Pancreas (tissue), 10 donors: ENCODE measurements at places on chromosomes 2 and 18. TPM values are rescaled to one million over a fixed set of nuclear protein-coding genes. Genes with fewer than 3 reads are reported as not detected.

- H3K27me3 ChIP-seq: no peaks in the 10 kb centered on the region
- no peak overlapping the region for H3K27ac ChIP-seq
- H3K36me3 ChIP-seq: no peaks in the 10 kb centered on the region
- no peaks in the 10 kb centered on the region for H3K4me1 ChIP-seq
Observed at GRCh38 chr2:16314001-16314400, 351.6 kb downstream of the CYRIA start.

GRCh38 chr2:219442256-219443015 lies 7.8 kb downstream of the SPEG start:
- H3K36me3 ChIP-seq: no peaks in the 10 kb centered on the region
- H3K27me3 ChIP-seq: no peaks in the 10 kb centered on the region
- H3K27ac ChIP-seq: no peak overlapping the region
- H3K4me1 ChIP-seq: no peaks in the 10 kb centered on the region
- peak overlapping the region; percentile 37 for H3K4me3 ChIP-seq

The COL4A4 gene
- 0.88 TPM for total RNA-seq

DNA sequence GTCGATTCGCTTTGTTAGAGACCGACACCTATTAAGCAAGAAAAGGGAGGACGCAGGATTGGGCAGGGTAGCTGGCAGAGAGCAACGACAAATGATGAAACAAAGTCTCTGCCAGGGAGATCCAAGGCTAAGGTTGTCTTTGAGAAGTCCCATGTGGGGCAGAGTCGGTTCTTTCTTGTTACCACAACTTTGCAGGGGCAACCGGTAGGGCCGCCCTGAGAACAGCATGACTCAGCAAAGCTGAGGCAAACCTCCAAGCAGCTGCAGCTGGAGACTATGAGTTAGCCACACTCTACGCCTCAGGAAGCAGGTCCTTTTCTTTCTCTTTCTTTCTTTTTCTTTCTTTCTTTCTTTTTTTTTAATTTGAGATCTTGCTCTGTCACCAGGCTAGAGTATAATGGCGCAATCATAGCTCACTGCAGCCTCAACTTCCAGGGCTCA lies 452.3 kb upstream of the ID2 start:
- H3K27ac ChIP-seq: no peak overlapping the region
- no peak for DNase-seq
- H3K36me3 ChIP-seq: no peaks in the 10 kb centered on the region
- H3K27me3 ChIP-seq: no peaks in the 10 kb centered on the region
- H3K4me1 ChIP-seq: no peaks in the 10 kb centered on the region

The BCL2 gene
- total RNA-seq: 5.3 TPM

- no peak overlapping the region for H3K27ac ChIP-seq
- no peaks in the 10 kb centered on the region for H3K4me1 ChIP-seq
- no peaks in the 10 kb centered on the region for H3K36me3 ChIP-seq
- no peak overlapping the region for H3K4me3 ChIP-seq
- no peaks in the 10 kb centered on the region for H3K27me3 ChIP-seq
Observed at GRCh38 chr2:39646267-39646666, 19.4 kb upstream of the TMEM178A start.

The C2orf74 gene
- total RNA-seq: 9.6 TPM

DNA sequence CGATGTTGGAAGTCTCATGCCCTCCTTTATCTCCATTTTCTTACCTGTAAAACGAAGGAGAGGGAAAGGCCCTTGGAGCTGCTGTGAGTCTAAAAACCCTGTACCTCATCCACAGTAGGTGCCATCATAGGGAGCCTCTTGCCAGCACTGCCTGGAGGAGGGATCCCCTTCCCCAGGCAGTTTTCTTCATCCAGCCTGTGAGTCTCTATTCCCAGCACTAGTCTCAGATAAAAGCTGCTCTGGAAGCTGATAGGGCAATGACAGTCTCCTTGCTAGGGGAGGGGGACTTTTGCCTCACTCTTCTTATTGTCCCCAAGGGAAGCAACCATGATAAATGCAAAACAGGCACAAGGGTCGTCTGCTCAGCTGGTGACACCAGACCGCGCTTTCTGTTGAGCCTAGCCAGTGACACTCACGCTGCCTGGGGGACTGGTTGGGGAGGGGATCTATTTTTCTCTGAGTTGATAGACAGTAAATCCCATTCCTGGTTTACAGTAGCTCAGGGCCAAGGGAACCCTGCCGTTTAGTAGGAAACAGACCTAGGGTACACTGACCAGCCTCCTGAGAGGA lies 139.5 kb upstream of the NABP1 start:
- no peaks in the 10 kb centered on the region for H3K27me3 ChIP-seq
- H3K4me3 ChIP-seq: no peak overlapping the region
- no peak for DNase-seq
- H3K36me3 ChIP-seq: no peaks in the 10 kb centered on the region
- no peak overlapping the region for H3K27ac ChIP-seq
- H3K4me1 ChIP-seq: no peaks in the 10 kb centered on the region

- no peak overlapping the region for H3K27ac ChIP-seq
- no peaks in the 10 kb centered on the region for H3K27me3 ChIP-seq
- no peak for DNase-seq
Observed at GRCh38 chr2:64613276-64613675, 40.4 kb downstream of the SERTAD2 start.

The RPE gene
- 11.4 TPM for total RNA-seq

GRCh38 chr2:200604571-200605255 lies 18.9 kb downstream of the AOX1 start:
- no peak for DNase-seq

DNA sequence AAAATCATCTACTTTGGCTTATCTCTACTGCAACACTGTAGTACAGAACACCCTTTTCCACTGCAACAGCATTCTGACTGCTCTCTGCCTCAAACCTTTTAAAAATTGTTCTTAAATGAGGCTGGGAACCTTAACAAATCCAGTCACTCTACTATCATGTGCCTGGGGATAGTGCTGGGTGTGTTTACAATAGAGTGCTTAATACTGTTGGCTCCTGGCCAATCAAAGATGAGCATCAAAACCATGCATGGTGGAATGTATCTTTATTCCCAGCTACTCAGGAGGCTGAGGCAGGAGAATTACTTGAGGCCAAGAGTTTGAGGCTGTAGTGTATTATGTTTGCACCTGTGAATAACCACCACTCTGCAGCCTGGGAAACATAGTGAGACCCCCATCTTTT lies 7.4 kb downstream of the ANKAR start:
- no peak for DNase-seq
- H3K4me3 ChIP-seq: no peak overlapping the region
- no peaks in the 10 kb centered on the region for H3K4me1 ChIP-seq

DNA sequence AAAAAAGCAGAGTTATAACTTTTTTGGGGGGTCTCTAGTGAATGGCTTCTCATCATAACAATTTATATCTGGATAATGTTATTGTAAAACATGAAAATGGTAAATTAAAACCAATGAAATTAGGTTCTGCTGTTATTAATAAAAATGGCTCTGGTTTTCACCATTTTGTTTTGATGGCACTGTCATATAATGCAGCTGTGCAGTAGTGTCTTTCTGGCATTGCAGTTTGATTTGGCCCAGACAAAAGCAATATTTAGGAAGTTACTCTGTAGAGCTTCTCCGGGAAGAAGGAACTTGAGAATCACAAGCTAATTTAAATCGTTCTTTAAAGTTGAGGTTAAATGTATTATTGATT lies 15.1 kb upstream of the NT5C1B start:
- no peak overlapping the region for H3K27ac ChIP-seq
- no peak for DNase-seq
- H3K4me3 ChIP-seq: no peak overlapping the region

The CLHC1 gene
- 10.0 TPM for total RNA-seq

DNA sequence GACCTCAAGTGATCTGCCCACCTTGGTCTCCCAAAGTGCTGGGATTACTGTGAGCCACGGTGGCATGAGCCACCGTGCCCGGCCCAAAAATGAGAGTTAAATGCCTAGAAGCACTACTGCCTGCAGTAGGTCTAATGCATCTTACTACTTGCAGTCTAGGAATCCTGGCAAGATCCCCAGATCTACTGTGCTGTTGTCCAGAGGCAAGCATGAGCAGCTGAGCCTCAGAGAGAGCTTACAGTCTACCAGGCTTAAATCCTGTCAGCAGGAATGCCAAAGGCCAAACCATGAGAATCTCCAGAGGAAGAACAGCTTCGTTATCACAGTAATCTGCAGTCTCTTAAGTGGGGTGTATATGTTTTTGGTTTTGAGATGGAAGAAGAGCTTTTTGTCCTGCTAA lies 54.4 kb downstream of the XRCC5 start:
- no peaks in the 10 kb centered on the region for H3K4me1 ChIP-seq
- no peaks in the 10 kb centered on the region for H3K27me3 ChIP-seq
- H3K36me3 ChIP-seq: no peaks in the 10 kb centered on the region
- no peak overlapping the region for H3K27ac ChIP-seq

DNA sequence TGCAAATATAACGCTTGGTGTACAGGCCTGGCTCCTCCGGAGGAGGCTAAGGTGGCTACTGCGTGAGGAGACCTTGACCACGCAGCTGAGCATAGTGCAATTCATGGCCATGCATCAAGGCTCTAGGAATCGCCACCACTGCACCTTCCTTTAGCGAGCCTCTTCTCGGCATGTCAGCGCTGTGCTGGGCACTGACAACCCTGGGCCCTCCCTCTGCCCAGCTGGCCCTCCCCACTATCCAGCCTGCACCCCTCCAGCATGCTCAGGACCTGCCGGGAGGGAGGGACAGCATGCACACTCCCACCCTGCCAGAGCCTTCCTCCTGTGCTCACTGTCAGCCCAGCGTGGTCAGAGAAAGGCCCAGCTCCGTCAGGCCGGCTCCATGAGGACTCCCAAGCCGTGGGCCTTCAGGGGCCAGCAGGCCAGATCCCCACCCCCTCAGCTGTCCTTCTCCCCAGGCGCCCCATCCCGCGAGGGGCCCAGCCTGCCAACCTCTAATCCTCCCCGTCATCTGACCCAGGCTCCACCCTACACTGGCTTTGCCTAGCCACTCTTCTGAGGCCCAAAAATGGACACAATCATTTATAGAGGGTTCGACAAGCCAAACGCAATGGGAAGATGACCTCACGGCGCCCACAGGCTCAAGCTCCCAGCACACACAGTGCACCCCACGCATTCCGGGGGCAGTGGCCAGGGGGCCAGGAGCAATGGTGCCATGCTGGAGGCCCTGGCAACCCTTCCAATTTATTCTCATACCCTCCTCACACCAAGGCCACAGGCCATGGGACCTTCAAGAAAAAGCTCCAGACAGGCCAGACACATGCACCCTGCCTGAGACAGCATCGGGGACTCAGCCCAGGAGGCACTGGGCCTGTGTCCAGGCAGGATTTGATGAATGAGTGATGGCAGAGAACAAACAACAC lies 3.5 kb downstream of the BIN1 start:
- no peak overlapping the region for H3K27ac ChIP-seq
- no peaks in the 10 kb centered on the region for H3K36me3 ChIP-seq
- H3K27me3 ChIP-seq: no peaks in the 10 kb centered on the region
- no peaks in the 10 kb centered on the region for H3K4me1 ChIP-seq
- DNase-seq: no peak

GRCh38 chr2:54189539-54189938 lies 66.5 kb downstream of the TSPYL6 start:
- no peak overlapping the region for H3K4me3 ChIP-seq
- no peaks in the 10 kb centered on the region for H3K27me3 ChIP-seq
- no peaks in the 10 kb centered on the region for H3K36me3 ChIP-seq
- no peaks in the 10 kb centered on the region for H3K4me1 ChIP-seq

The PAIP2B gene
- total RNA-seq: 60.1 TPM

- no peak overlapping the region for H3K27ac ChIP-seq
- no peaks in the 10 kb centered on the region for H3K36me3 ChIP-seq
- no peak for DNase-seq
- no peaks in the 10 kb centered on the region for H3K27me3 ChIP-seq
Observed at GRCh38 chr2:158926478-158926948, 41.9 kb upstream of the TANC1 start.

- no peaks in the 10 kb centered on the region for H3K36me3 ChIP-seq
- no peaks in the 10 kb centered on the region for H3K4me1 ChIP-seq
Observed at GRCh38 chr18:45785134-45785533, 40.3 kb upstream of the SIGLEC15 start.
